ENCODE measurements at places on chromosomes 13 and 19.

GRCh38 chr13:98220271-98220791 is 43.3 kb upstream of the RNF113B start:
- no peak for DNase-seq

DNA sequence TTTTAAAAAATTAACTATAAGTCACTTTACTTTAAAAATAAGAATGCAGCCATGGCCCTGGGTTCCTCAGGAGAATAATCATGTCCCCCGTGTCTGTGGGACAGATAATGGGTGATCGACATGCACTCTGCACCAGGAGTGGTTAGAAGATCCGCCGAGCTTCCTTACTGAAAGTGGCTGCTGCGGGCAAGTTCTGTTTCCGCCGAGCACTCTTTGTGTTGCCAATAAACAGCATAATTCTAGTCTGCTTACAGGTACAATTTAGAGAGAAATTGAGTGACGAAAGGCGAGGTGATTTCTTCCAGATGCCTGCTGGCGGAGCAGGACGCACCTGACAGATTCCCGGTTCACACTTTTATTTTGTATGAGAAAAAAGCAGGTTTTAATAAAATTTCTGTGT is 139.0 kb downstream of the SOX1 start:
- DNase-seq, result no peak

GRCh38 chr19:18292810-18293641 is 11.6 kb upstream of the JUND start:
- no peak for DNase-seq

GRCh38 chr13:98098516-98098915 is 44.4 kb upstream of the FARP1 start:
- no peak for DNase-seq

Measured in T-helper 2 cell (primary cell).